ENCODE measurements at places on chromosomes 3 and 15.
A peak's percentile ranks its signal among the peaks of the same experiment; 100 is the strongest.

GRCh38 chr3:142168514-142168913 is 19.2 kb upstream of the TFDP2 start:
- no peak for DNase-seq

DNA sequence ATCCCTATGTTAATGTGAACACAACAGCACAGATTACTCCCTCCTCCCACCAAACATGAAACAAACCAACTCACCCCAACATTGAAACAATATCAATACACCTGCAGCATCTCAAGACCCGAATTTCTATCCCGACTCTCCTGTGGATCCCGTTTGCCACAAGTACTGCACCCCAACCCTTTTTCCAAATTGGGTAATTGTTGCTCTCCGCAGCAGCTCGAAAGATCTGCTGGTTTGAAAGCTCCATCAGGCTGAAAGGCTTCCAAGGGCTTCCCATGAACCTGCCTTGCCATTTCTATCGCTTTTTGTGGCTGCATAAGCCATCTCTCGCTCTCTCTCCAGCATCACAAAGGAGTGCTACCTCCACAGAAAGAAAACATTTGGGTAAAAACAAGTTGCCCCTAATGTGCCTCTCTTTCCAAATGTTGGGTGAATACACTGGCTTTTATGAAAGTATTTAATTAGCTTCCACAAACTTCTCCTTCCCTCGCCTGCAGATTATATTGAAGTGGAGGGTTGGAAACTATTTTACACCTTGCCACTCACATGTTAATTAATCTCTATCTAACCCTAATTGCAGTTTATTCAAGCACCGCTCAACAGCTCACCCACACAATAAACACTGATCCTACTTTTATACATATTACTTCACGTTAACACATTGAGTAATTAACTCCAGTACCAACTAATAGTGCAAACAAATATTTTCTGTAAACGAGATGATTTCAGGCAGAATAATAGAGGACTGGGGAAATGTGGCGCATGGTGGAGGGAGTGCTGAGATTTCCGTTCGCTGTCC is 2.5 kb upstream of the FEZF2 start:
- DNase-seq, result no peak

DNA sequence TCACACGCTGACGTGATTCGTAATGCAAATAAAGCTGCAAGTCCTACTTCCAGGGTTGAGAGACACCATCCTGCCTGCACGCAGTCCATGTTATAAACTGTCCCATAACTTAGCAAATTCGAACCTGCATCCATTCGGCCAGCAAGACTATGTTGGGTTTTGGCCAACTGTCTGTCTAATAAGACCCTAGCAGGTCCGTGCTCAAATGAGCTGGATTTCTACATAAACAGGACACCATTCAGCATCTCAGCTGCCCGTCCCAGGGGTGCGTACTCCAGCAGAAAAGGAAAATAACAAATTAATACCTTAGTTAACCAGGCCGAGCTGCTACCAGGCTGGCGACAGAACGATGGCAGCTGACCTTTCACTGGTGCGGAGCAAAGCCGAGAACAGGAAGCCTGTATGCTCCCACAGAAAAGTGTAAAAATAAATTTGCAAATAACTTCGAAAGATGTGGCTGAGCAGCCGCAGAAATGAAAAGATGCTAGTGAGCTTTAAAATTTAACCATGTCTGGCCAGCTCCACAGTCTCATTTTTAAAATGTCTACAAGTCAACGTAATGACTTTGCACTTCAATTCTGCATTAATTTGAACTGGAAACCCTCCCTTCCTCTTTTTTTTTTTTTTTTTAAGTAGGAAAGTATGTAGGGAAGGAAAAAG is 97.1 kb upstream of the SNRPA1 start:
- DNase-seq, result no peak

DNA sequence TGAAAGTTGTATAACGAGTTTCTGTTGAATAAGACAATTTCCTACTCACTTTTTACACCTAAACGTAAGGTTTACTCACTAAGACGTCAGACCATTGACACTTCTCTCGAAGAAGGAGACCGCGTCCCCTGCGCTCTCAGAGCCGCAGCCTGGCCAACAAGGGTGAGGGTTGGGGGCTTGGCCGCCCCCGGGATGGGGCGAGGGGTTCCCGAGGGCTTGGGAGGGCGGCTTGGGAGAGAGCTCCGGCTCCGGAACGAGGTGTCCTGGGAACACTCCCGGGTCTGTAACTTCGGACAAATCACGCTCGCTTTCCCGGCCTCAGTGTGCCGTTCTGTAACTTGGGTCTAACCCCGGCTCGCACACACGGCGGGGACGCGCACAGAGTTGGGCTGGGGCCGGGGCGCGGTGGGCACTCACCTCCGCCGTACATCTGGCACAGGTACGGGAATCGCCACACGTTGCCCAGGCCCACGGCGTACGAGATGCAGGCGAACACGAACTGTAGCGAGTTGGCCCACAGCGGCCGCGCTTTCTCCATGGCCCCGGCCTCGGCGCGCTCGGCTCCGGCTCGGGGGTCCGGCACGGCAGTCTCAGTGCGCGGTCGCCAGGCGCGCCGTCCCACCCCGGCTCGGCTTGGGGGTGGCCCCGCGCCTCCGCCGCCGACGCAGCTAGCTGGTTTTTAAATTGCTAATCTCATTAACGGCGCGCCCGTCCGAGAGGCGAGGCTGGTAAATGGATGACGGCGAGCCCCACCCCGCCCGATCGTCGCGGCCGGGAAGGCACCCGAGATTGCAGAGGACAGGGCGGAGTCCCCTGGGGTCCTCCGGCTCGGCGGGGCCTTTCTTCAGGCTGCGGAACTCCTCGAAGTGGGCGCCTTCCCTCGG is at the start of gene SLC6A20:
Gene SLC6A20 (minus strand): TSS at position 655 of the 884 bp plus-strand sequence. CDS start 117 bp downstream, at position 538.
- DNase-seq, result peak; percentile 4

- peak; percentile 4 for DNase-seq
These were observed 649 bp upstream of the PLOD2 start for GRCh38 chr3:146161663-146162002.

GRCh38 chr15:57542505-57542817 is 49.2 kb upstream of the MYZAP start:
- no peak for DNase-seq

DNA sequence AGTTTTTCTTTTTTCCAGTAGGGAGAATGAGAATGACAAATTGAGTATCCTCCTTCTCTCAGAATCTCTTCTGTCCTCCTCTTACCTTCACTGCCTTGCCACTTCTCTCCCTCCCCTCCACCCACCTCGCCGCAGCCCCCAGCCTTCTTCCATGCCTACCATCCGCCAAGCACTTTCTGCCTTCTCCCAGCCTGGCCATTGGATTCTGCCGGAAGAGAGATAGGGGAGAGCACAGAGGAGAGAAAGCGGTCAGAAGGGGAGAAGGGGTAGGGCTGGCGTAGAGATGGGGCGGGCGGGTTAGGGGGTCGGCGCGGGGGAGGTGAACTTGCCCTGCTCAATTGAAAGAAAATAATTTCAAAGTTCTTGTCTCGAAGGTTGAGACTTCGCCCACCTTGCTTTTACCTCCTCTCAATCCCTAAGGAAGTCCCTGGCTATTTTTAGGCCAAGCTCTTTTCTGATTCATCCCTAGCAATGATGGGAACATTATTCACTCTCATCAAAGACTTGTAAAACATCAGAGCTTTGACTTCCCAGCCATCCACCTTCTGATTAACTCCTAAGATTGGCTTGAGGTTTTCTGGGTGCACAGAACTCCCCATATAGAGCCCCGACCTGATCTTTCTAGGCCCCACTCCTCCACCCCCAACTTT is 811 bp downstream of the C3orf52 start:
- DNase-seq, result no peak

- DNase-seq, result peak; percentile 4
These were observed 965.9 kb upstream of the ROBO1 start for GRCh38 chr3:80733522-80734176.

DNA sequence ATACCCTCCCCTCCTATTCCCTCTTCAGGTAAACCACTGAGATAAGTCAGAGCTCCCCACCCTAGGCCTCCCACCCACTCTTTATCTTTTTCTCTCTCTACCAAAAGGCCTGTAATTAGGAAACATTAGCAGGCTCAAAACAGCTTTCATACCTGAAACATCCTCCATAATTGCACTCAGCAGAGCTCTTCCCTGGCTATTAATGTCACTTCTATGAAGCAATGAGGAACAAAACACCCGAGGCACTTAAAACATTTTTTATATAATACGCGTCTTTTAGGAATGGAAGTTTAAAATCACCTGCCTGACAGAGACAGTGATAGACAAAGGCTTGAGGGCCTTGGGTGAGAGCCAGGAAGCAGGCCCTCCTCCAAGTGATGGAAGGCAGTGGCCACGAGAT is 138.9 kb downstream of the EPHB1 start:
- DNase-seq, result no peak

GRCh38 chr15:56086566-56086965 is 93.2 kb upstream of the NEDD4 start:
- peak; percentile 4 for DNase-seq
